ENCODE measurements at places on chromosomes 16 and 17.

DNA sequence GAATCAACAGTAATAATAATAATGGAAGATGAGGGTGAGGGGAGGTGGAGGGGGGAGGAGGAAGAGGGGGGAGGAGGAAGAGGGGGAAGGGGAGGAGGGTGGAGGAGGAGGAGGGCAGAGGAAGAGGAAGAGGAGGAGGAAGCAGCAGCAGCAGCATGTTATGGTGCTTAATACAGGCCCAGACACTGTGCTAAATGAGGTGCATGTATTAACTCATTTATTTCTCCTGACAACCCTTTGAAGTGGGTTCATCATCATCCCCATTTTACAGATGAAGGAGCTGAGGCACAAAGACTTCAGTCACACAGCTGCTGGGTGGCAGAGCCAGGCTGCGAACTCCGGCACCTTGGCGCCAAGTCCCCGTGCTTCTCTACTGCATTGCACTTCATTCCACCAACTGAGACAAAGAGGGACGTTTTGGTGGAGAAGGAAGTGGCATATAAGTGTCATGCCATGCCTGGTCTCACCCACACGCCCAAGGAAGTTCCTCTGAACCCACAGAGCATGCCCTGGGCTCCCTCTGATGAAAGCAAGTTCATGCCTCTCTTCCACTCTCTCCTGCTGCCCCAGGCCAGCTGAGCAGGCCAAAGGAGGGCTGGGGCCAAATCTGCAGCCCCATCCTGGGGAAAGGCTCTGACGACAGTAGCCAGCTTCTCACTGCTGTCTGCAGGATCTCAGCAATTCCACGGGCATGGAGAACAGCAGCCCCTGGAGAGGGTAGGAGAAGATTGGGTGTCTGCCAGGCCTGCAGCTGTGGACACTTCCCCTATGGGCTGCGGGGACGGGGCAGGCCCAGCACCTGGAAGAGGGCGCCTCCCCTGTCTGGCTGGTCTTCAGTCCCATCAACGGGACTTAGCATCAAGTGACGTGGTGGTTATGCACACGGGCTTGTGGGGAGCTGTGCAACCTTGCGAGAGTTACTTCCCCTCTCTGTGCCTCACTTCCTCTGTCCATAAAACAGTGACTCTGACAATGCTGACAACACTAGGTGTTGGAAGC lies 21.8 kb downstream of the XYLT1 start:
- DNase-seq: no peak

DNA sequence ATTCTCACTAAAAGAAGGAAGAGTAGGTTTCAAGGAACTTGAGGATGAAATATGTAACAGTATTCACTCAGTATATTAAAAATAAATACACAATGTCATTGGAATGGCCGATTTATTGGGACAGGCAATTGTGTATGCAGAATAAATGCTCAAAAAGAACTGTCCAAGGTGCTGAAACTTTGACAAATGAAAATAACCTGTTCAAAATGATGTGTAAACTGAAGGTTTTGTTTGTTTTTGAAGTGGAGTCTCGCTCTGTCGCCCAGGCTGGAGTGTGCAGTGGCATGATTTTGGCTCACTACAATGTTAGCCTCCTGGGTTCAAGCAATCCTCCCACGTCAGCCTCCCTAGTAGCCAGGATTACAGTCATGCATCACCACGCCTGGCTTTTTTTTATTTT lies 318.7 kb upstream of the RBFOX1 start:
- DNase-seq: no peak

DNA sequence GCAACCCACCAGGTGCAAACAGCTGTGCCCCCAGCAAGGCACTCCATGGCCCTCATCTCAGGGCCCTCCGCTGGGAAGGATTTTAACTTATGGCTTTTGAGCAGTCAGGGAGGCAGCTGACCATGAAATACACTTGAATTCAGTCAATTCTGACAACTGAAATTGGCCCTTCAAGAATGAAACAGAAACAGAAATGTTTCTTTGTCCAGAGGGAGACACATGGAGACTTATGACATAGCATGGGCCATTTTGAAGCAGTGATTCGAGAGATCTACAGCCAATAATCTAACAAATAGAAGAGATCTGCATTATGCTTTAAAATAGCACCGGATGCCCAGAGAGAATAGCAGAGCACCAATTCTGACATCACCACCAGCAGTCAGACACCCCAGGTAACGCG lies 7.5 kb downstream of the CACNG1 start:
- no peak for DNase-seq

DNA sequence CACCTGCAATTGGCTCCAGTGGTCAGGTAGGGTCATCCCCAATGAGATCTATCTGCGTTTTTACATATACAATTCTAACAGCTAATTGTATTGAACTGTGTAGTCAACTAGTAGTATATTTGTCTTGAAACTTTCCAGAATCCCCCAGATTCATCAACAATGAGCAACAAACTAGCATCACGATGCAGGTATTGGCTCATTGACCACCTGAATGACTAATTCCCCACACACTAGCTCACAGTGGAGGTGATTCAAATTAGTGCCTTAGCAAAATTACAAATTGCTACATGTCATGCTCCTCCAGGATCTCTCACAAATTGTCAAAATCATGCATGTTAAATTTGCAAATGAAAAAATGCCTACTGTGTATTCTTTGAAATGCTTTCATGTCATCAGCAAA lies 62.8 kb upstream of the MPHOSPH6 start:
- DNase-seq: no peak

GRCh38 chr16:23893986-23894385 lies 58.2 kb downstream of the PRKCB start:
- no peak for DNase-seq

DNA sequence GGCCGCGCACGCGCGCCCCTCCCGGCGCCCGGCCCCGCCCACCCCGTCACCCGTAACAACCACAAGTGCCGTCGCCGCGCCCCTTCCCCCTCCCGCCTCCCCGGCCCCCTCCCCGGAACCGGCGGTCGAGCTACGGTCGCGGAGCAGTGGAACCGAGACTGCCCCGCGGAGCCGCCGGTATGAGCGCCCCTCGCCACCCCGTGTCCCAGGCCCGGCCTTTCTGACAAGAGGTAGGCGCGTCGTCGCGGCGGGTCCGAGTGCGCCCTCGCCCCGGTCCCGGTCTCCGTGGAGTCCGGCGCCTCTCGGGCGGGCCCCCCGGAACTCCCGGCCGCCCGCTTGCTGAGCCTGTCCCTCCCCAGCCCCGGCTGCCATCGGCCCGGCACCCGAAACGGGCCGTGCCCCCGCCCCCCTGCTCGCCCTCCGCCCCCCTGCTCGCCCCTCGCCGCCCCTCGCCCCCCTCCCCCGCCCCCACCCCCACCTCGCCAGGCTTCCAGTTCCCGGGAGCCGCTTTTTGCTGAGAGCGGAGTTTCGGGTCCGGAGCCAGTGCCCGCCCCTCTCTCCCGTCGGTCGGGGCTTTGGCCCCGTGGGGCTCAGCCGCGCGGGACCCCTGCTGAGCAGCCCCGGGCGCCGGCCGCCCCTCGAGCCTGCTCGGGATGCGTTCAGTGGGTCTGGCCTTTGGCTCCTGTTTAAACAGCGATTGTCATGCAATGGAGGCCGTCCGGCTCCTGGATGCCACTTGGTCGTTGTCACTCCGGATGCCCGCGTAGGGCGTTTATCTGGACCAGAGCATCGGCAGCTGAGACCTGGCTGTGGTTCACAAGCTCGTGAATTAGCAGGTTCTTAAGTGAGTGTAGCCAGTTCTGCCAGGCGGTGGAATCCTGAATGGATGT lies at the start of gene SEC14L1:
Gene SEC14L1 (plus strand): TSS at position 92 of the 890 bp plus-strand sequence. CDS start 2,628 bp downstream, outside the sequence.
- DNase-seq: no peak

DNA sequence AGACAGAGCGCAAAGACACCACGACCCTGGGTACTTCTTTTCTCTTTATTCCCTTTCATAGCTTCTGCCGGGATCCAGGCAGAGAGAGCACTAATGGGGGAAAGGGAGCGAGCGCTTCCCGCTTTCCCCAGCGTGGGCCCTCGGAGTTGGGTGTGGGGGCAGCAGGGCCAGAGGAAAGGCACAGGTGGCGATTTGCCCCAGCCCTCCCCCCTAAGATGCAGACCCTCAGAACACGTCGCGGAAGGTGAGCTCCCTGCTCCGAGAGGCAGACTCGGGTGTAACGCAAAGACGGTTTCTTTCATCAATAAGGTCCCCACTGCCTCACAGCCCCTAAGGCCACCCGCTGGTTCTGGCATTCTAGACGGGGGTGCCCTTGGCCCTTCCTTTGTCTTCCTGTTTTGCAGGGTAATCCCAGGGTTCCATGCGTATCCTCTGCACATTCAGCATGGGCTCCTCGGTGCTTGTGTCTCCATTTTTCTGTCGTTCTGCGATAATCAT lies 570 bp upstream of the NME3 start:
- DNase-seq: no peak

GRCh38 chr17:13127921-13128602 lies 110.2 kb upstream of the ELAC2 start:
- no peak for DNase-seq

- DNase-seq: no peak
Observed at GRCh38 chr16:27980919-27981700, 82.4 kb downstream of the GSG1L start.

- peak; percentile 20 for DNase-seq
Observed at GRCh38 chr16:69939821-69940585, 11.1 kb upstream of the CLEC18A start.

GRCh38 chr17:2511462-2512369 lies at the start of gene METTL16:
TSS of gene METTL16 (minus strand) at chr17:2511888. CDS start at chr17:2502331, 9,557 bp downstream.
- peak; percentile 74 for DNase-seq

- no peak for DNase-seq
Observed at GRCh38 chr16:27441998-27442397, 40.0 kb downstream of the IL21R start.

DNA sequence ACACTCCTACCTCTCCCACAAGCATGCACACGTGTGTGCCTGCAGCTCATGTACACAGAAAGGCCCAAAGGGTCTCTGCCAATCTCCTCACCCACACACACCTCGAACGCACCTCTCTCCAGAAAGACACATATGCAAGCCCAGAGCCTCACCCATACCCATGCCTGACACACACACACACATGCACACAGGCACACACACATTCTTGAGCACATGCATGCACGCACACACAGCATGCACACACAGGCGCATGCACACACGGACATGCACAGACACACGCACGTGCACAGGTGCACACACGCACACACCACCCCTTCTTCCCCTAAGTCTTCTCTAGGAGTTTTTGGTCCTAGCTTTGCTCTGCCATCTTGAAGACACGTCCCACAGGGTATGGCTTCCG lies 48.7 kb upstream of the CACNG4 start:
- DNase-seq: no peak

DNA sequence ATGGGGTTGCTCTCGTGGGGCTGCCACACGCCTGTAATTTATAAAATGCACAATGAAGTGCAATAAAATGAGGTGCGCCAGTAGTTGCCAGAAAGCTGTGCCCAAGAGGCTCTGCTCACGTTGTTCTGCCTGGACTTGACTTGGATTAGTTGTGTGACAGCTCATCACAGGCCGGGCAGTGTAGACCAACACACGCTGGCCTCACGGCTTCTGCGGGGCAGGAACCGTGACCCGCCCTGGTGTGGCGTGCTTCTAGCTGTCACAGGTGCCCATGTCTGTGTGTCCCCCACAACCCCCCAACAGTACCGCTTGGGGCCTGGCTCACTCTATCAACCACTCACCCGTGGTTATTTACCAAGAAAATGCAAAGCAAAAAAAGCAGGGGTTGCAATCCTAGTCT lies 112.2 kb upstream of the ZNF750 start:
- no peak for DNase-seq

- no peak for DNase-seq
Observed at GRCh38 chr17:75908201-75908600, 3.5 kb upstream of the MRPL38 start.

DNA sequence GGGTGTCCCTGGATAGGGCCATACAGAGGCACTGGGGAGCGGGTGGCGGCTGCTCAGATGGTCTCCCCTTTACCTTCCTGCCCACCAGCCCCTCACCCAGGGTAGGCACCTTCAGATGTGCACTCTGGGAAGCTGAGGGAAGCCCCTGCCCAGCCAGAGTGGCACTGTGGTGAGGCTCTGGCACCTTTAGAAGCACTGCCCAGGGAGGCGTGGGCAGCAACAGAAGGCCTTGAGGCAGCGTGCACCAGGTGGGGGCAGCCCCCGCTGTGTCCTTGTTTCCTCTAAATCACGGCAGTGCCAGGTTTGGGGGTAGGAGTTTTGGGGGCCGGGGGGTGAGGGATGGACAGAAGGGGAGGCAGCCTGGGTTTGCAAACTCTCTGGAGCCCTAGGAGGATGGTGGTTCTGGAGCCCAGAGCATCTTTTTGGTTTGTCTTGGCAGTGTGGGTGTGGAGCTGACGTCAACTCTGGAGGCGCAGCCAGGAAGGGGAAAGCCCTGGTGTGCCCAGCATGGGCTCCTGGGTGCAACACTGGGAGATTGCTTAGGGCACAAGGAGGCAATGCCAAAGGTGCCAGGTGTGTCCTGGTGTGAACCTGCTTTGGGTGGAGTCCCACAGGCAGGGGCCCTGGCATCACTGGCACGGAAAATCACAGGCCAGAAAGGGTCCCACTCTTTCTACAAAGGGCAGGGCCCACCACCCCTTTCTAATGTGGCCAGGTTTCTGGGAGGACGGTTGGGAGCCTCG lies 23.1 kb upstream of the CDC42EP4 start:
- DNase-seq: no peak

- DNase-seq: no peak
Observed at GRCh38 chr17:65627891-65628643, 66.6 kb upstream of the AXIN2 start.

Data from 8988T (cell line).